ENCODE measurements at places on chromosomes 6 and 20.

DNA sequence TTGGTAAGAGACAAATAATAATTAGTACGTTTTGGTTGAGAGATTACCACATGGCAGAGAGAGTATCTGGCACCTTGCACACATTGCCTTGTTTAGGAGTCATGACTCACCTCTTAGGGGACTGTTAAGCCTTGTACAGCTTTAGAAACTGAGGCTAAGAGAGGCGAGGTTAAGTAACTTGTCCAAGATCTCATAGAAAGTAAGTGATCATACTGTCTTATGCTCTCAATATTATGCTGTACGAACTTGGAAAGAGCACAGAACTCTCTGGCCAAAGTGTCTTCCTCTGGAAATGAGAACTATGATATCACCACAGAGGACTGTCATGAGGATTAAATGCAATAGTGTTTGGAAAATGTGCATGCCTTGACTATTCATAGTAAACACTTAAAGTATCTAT lies 249.0 kb downstream of the UTRN start:
- no peak for DNase-seq

DNA sequence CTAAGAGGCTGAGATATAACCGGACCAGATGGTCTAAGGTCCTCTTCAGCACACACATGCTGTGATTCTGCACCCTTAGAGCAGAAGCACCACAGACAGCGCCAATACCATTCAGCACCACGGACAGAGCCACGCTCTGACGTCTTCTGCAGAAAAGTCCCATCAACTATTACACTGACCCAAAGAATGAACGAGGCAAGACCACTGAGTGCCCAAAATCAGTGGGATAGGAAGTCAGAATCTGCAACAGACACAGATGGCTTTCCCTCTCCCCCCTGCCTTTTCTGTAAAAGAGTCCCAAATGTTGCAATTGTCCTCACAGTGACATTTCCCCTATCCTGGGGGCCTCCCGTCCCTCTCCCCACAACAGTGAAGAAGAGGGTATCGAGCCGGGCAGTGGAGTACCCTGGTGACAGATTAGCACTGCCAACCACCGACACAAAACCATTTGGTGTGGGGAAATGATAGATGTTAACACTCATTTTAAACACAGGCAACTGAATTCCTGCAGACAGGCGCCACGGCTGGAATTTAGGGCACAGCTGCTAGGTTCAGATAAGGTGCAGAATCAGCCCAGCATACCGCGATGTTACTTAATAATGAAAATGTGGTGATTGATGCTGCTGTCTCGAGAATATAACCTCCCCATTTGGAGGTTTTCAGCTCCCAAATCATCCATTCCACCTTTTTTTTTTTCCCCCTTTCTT lies 66.6 kb upstream of the CTNNBL1 start:
- DNase-seq = no peak

DNA sequence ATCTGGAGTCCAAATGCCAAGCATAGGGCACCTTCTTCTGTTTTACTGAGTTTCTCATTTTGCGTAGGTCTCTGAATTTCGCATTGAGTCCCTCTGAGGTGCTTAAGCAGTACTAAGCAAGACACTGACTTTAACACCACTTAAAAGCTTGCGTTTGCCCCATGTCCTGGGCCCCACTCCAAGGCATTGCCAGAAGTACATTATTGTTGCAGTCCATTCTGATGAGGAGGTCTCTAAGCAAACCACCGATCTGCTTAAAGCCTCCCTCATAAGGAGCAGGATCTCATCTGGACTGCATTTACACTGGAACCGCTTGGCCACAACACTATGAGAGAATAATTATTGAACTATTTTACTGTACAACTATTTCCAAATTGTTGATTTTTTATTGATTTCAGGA lies 16.3 kb downstream of the BMP2 start:
- peak; percentile 37 for DNase-seq

- no peak for DNase-seq
Measured at GRCh38 chr20:59074456-59074855, 31.9 kb upstream of the PRELID3B start.

- no peak for DNase-seq
Measured at GRCh38 chr20:24185791-24186190, 197.2 kb upstream of the GGTLC1 start.

DNA sequence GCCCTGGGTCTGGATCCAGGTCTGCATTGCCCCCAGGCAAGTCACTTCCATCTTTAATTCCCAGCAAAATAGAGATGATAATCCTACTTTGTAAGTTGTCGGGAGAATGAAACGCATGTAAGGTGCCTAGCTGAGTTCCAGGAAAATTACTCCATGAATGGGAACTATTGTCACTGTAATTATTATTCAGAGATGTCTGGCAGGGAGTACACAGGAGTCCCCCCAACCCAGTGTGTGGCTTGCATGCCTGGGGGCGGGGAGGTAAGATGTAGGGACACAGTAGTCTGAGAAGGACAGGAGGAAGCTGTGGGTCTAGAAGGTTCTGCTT lies 85.4 kb downstream of the CD40 start:
- no peak for DNase-seq

Measured in spinal cord (tissue), 10 donors.